ENCODE measurements at places on chromosomes 5 and 9. TPM values are rescaled to one million over a fixed set of nuclear protein-coding genes. Genes with fewer than 3 reads are reported as not detected.

RUSC2 gene
- 50.5 TPM for total RNA-seq

MEGF9 gene
- 59.5 TPM for total RNA-seq

DNA sequence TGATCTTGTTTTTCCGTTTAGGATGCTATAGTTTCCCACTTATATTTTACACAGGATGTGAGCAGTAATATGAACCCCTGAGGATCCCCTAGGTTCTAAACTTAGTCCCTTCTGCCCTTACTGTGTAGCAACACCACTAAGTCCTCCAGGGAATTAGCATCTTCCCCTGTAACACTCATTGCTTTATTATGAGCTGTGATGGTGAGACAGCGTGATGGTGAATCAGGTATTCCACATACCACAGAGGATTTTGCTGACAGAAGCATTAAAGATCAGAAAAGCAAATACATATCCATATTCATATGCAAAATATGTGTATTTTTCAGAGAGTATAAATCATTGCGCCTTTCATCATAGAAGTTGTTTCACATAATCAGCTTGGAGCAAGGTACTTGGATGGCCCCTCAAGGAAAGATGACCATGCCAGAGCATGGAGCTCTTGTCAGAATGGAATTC, 317.0 kb downstream of the ICE1 start:
- DNase-seq = no peak

GRCh38 chr5:147779694-147780093, 2.8 kb downstream of the JAKMIP2 start:
- no peak for DNase-seq

DNA sequence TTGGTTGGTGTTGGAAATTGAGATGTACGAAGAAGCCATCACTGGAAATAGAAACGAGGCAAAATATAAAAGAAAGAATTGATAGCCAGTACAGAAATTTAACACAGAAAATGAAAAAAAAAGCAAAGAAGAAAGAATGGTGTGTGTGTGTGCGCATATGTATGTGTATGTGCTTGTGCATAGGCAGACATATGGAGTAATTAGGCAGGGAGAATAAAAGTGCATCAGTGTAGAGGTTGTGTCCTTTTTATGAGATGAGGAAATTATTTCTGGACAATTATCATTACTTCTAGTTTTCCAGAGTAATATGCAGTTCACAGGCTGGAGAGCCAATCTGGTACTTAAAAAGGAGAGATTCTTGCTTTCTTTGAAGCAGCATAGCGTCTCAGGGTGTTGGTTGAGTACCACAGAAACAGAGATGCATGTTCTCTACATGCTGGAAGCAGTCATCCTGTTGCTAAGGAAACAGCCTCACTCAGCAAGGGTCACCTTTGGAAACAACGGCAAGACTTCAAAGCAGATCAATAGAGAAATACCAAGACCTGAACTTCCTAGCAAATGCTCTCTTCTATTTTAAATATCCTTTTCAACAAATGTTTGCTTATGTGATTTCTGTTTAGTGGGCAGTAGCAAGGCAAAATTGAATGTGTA, 172.7 kb downstream of the TAF11L14 start:
- DNase-seq = no peak

GRCh38 chr9:70947511-70947910, 173.9 kb downstream of the TRPM3 start:
- DNase-seq = no peak

PCDHGA8 gene
- 5.7 TPM for total RNA-seq

TSSK1B gene
- under 0.01 TPM for total RNA-seq

DNA sequence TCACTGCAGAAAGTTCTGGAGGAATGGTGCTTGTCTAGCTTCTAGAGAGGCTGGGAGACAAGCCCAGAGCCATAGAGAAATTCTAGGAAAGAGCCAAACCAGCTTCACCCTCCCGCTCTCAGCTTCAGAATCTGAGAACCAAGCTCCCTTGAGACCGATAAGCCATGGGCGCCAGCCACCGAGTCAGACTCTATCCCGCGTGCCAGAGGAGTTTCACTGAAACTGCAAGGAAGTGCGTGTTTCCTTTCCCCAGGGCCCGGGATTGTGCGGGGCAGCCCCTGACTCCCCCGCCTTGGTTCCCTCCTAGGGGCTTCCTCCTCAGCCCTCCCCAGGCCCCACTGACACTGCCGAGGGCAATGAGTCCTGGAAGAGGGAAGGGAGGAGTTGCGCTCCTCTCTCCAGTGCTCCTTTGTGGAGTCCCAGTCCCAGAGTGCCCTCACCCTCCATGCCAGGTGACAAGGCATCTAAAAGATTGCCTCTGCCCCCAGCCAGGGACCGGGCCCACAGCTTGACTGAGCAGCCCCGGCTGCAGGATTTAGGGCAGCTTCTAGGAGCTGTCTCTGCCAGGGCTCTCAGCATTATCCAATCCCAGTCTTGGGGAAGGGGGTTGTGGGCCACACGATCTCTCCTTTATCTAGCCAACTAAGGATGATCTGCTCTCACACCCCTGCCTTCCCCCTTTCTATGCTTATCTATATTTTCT, 18.4 kb upstream of the TCF7 start:
- DNase-seq = no peak

DNA sequence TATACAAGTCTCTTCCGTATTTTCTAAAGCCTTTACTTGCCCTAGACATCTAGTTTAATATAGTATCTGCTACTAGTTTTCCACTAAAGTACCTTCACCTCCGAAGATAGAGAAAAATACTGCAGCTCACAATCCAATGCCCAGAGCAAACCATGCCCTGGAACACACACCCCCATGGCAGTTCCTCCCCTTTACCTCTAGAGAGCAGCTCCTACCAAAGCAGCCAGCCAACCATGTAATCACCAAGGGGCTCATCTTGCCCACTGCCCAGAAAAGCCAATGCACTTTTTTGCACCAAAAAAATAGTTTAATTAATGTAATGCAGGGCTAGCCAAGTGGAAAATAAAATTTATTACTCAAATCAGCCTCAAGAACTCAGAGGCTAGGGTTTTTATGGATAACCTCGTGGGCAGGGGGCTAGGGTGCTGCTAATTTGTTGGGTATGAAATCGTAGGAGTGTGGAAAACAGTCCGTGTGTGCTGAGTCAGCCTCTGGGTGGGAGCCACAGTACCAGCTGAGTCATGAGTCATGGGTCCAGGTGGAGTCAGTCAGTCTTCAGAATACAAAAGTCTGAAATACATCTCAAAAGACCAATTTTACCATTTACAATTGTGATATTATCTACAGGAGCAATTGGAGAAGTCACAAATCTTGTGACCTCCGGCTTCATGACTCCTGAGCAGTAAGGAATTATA, 120.1 kb upstream of the ACO1 start:
- no peak for DNase-seq

GRCh38 chr5:138448070-138448469, 9.2 kb downstream of the REEP2 start:
- DNase-seq = no peak

GRCh38 chr5:124859027-124859426, 112.6 kb upstream of the ZNF608 start:
- no peak for DNase-seq

- DNase-seq = no peak
Measured at GRCh38 chr5:115392611-115393010, 96.2 kb upstream of the CCDC112 start.

- DNase-seq = no peak
Measured at GRCh38 chr5:31255041-31255440, 61.6 kb downstream of the CDH6 start.

C5orf22 gene
- total RNA-seq = 23.2 TPM

NFIL3 gene
- 30.6 TPM for total RNA-seq

- DNase-seq = no peak
Measured at GRCh38 chr9:35856882-35857281, 13.3 kb downstream of the OR13J1 start.

- no peak for DNase-seq
Measured at GRCh38 chr9:5479994-5480694, 29.8 kb downstream of the CD274 start.

DNA sequence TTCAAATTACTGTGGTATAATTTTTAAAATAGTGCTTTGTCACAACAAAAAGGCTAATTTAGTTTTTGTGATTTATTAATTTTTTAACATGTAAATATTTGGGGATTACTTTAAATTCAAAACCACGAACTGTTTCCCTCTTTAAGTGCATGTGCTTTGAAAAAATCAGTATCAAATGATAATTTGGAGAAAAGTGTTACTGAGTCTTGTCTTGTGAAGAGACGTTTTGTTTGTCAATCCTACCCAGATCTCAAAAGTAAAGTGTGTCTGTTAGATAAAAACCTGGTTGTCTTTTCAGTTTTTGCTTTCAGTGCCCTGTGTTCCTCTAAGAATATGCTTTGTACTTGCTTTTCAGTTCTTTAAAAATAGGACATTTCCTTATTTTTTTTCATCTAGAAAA, 7.7 kb downstream of the ZSWIM6 start:
- DNase-seq = no peak

ANKRD18B gene
- not detected for total RNA-seq

DNA sequence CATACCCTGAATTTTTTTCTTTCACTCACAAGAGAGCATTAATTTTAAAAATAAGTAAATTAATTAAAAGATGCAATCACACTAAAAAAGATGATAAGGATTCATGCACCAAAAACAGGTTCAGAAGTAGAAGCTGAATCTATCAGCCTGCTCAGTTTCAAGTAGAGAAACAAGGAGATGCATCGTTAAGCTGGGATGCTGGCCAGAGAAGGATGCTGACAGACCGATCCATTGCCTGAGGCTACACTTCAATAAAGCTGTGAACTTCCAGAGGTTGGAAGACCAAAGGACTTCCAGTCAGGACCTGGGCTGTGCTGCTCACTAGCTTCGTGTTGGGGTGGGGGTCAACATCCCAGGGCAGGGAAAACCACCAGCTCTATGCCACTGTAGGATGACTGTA, 457.7 kb downstream of the EFNA5 start:
- no peak for DNase-seq

DNA sequence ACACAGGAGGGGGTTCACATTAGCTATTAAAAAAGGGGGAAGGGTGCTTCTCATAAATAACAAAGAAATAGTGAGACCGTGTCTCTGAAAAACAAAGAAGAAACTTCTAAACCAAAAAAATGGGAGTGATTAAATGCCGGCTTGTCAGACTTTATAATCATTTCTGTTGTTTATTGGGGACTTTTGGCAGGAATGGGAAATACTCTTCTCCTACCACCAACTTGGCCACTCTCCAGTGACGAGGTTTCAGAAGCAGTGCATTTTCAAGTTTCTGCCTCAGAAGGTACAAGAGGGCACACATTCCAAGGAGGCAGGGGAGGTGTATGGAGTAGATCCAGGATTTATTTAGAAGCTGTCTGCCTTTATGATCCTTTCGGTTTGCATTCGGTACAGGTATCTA, 46.2 kb downstream of the LIX1 start:
- no peak for DNase-seq

ADRA1B gene
- 1.2 TPM for total RNA-seq

DNA sequence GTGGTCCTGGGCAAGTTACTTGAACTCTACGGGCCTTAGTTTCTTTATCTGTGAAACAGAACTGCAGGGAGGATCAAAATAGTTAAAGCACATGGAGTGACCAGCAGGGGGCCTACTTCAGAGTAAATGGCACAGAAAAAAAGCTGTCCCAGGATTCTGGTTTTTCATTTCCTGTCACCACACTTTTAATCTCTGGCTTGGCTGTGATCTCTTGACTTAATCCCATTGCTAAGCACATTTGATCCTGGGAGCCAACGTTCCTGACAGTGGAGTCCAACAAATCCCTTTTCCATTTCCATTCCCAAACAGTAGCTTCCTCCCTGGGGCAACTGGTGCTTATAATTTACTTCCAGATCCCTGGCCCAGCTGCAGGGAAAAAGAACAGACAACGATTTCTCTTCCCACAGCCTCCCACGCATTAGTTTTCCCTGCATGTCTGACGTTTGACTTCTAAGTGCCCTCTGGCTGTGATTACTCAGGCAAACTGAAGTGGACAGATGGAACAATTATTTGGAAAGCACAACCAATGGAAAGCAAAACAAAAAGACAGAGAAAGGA, 136.5 kb upstream of the STK32A start:
- no peak for DNase-seq

- DNase-seq = no peak
Measured at GRCh38 chr9:1267141-1267570, 217.0 kb downstream of the DMRT2 start.

GRCh38 chr9:82295181-82295580, 306.6 kb downstream of the SPATA31D1 start:
- no peak for DNase-seq

DNA sequence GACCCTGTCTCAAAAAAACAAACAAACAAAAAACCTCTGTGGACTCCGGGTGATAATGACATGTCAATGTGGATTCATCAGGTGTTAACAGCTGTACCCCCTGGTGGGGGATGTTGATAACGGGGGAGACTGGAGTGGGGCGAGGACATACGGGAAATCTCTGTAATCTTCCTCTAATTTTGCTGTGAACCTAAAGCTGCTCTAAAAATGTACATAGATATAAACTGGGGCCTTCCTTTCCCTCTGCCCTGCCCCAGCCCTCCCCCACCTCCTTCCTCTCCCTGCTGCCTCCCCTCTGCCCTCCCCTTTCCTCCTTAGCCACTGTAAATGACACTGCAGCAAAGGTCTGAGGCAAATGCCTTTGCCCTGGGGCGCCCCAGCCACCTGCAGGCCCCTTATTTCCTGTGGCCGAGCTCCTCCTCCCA, 1.4 kb upstream of the CEL start:
- DNase-seq = no peak

PLPPR1 gene
- total RNA-seq = 249 TPM

DNA sequence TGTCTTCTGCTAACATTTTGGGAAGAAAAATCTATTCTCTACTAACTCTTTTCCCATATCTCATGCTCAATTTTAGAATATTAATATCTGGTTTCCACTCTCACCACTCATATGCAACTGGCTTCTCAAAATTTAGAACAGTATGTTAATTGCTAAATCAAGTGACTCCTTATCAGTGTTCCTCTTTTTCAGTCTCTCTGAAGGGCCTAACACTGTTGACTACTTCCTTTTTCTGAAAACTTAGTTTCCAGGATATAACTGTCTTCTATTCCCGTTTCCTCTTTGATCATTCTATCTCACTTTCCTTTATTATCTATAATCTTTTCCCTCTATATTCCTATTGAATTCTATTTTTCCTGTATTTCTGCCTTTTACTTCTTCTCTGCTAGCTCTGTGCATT, 1717.2 kb upstream of the C9orf72 start:
- DNase-seq = no peak

- no peak for DNase-seq
Measured at GRCh38 chr5:177185993-177186392, 52.4 kb downstream of the NSD1 start.

- DNase-seq = no peak
Measured at GRCh38 chr5:1164696-1165630, 36.4 kb upstream of the SLC6A19 start.

DNA sequence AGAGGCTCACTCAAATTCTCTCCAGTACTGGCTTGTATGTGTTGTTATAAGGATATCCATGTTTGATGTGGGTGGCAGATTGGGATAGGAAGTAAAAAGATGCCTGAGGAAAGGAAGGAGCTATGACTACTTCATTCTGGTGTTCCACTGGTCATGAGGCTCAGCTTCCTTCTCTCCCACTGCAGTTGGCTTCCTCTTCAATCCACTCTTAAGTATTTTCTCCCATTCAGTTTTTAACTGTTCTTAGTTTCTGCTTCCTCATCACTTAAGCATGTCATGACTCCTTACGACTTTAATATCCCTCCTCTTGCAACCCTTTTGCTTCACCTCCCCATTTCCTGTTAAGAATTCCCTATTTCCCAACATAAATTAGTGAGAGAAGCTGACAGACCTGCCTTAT, 81.1 kb downstream of the PJA2 start:
- DNase-seq = no peak

All from frontal cortex (tissue), 4 donors.